ENCODE measurements at places on chromosomes 11 and 22.
A peak's percentile ranks its signal among the peaks of the same experiment; 100 is the strongest.

- DNase-seq = peak; percentile 73
These were observed 1.2 kb upstream of the CERK start for GRCh38 chr22:46739094-46739870.

DNA sequence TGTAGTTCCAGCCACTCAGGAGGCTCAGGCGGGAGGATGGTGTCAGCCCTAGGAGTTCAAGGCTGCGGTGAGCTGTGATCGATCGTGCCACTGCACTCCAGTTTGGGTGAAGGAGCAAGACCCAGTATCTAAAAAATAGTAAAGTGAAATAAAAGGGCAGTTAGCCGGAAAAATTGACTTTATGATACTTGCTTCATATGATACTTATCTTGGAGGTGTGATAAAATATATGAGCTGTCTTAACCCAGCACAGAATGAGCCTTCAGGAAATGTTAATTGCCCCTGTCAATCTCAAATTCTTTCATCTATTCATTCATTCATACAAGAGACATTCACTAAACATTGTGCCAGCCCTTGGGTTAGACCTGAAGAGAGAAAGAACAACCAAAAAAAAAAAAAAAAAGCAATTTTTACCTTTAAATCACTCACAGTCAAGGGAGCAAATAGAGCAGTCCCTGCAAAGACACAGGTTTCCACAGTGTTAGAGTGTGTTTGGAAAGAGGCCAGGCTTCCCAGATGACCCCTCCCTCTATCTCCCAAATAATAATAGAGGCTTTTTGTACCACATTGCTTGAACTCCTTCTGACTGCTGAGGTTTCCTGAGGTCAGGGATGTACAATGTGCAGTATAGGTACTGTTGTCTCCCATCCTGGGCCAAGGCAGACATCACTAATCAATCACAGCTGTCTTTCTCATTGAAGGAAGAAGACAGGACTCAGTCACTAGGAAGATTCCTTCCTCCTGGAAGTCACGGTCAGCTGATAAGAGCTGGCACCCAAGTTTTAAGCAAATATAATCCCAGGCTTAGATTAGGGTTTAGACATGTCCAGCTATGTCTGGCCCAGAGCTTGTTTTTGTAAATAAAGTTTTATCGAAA, 454.6 kb downstream of the MIAT start:
- DNase-seq = no peak

DNA sequence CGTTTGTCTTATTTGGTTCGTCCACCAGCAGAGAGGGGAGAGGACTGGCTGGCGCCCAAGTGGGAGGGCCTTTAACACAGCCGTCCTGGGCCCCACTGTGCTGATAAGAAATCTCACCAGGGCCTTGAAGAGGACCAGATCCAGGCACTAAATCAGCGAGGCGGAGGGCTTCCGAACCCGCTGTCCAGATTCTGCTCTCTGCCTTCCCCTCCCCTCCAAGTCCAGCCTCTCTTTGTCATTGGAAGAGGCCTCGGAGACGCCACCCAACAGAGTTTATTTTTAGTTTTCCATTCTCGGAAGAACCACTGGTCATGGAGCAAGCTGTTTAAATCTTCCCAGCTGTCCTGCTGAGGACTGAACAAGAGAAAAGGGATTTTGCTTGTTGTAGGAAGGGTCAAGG, 9.3 kb upstream of the FXYD6 start:
- no peak for DNase-seq

GRCh38 chr11:126732981-126733380, 267.6 kb downstream of the KIRREL3 start:
- DNase-seq = no peak

- DNase-seq = no peak
These were observed 6.0 kb upstream of the DERL3 start for GRCh38 chr22:23844739-23845202.

- DNase-seq = no peak
These were observed 73.2 kb upstream of the FGF3 start for GRCh38 chr11:69892237-69892985.

- DNase-seq = no peak
These were observed 68.1 kb downstream of the UBASH3B start for GRCh38 chr11:122723576-122723975.

DNA sequence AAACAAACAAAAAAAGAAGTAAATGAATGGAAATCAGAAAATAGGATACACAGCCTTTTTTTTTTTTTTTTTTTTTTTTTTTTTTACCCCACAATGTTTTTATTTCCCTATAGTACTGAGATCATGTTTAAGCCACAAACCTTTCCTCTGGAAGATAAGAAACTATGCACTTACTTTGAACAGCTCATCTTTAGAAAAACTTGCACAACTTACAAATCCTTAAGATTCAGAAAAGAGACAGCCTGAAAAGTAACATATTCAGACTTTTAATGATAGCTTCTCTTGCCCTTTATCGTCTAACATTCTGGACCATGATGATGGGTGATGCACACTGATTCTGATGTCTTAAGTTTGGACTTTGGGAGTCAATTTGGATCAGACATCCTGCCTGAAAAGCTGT, 80.3 kb downstream of the TNRC6B start:
- DNase-seq = no peak

- peak; percentile 3 for DNase-seq
These were observed 17.0 kb upstream of the OMP start for GRCh38 chr11:77085652-77086051.

DNA sequence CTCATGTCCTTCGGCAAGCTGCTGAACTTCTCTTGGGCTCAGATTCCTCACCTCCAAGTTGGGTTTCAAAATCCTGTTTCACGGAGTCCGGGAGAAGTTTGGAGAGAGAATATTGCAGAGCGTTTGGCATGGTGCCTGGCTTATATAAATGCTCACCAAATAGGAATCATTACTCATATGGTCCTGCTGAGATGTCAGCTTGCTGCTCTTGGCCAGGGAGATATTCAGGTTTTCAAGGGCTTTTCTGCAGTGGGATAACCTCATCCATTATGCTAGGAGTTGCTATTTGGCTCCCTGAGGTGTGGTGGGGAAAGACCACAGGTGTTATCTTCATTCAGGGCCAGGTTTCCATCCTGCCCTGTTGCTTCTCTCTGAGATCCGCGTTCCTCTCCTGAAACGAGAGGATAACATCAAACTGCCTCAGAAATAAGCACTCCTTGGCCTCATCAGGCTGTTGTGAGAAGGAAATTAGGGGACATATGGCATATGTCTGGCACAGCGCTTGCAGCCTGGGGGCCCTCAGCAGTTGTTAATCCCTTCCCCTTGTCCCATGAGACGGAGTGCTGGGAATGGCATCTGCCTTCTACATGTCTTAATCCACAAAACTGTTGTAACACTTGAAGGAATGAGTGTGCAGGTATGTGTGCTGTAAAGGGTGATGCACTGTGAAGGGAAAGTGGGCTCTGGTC, 29.9 kb upstream of the ACER3 start:
- no peak for DNase-seq

DNA sequence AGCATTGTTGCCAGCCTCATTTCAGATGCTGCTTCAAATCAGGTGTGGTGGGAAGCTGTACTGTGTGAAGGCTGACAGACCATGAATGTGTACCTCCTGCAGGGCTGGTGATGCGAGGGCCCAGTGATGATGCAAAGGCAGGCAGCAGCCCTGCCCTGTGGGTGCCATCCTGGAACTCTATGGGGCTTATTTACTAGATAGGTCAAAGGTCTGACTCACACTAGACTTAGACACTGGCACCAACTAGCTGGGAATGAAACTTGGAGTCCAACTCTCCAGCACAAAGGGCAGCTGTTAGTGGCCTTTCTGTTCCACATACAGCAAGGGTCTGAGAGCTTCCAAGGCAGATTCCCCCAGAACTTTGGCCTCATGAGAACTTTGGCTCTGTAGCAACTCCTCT, 138.4 kb downstream of the TTC17 start:
- DNase-seq = no peak

DNA sequence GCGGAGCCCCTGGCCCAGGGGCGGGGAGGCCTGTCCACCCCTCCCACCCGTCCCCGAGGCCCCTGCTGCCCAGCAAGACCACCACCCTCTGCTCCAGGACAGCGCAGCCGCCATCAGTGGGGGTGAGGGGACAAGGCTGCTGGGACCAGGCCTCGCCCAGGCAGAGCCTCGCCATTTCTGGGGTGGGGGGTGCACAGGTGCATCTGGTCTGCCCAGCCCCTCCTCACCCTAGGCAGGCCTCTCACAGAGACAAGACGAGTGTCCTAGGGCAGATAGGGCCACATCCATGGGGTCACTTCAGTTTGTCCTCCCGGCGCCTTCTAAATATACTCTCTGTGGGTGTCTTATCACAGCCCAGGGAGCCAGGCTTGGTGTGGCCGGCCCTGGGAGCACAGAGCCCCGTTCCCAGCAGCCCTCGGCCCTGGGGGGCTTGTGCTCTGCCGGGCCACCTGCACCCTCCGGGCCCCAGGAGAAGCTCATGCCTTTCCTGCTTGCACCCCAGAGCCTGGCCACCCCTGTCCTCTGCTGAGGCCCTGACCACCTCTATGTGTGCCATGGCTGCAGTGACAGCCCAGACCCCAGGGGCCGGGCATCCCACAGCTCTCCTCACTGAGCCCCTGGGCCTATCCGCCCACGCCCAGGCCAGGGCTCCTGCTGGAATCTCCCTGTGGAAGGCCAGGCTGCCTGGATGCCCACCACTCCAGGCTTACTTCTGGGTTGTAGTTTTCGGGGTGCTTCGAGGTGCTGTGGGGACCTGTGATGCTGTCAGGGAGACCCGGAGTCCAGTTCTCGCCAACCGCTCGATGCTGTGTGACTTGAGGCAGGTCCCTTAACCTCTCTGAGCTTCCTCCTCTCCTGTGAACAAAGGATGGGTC, 70.8 kb downstream of the KCNQ1 start:
- DNase-seq = no peak

GRCh38 chr22:25841775-25842174, 99.8 kb downstream of the MYO18B start:
- no peak for DNase-seq

DNA sequence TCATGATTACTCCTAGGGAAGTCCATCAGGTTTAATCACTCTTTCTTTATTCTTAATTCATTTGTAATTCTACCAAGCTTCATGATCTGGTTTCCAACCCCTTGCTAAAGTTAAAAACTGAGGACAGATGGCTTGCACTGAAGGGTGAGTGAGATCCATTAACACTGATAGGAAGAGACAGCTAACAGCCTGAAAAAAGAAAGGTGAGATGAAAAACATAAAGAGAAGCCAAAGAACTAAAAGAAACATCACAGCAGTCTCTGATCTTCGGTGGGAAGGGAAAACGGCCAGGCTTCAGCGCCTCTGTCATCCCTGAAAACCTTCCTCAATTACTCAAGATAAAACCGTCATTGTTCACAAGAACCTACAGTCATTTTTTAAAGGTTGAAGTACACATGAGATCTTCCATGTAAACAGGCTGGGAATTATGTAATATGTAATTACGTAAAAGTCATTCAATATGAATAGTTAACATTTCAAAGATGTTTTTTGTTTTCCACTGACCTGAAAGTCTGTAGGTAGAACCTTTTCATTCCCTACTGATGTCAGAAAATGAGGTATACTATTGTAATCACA, 41.3 kb downstream of the VSIG10L2 start:
- DNase-seq = no peak

GRCh38 chr11:46335890-46336562, 11.2 kb upstream of the DGKZ start:
- no peak for DNase-seq

- DNase-seq = no peak
These were observed 19.1 kb downstream of the MUC6 start for GRCh38 chr11:1017269-1018005.

Data from activated naive CD4-positive, alpha-beta T cell treated with anti-CD3 and anti-CD28 coated beads, Interleukin-2, amount 50 U/mL, for 16 hours (primary cell).